ENCODE measurements at places on chromosomes 4 and X.

- no peak for DNase-seq
Observed at GRCh38 chr4:69116645-69117321, 20.5 kb downstream of the UGT2B7 start.

DNA sequence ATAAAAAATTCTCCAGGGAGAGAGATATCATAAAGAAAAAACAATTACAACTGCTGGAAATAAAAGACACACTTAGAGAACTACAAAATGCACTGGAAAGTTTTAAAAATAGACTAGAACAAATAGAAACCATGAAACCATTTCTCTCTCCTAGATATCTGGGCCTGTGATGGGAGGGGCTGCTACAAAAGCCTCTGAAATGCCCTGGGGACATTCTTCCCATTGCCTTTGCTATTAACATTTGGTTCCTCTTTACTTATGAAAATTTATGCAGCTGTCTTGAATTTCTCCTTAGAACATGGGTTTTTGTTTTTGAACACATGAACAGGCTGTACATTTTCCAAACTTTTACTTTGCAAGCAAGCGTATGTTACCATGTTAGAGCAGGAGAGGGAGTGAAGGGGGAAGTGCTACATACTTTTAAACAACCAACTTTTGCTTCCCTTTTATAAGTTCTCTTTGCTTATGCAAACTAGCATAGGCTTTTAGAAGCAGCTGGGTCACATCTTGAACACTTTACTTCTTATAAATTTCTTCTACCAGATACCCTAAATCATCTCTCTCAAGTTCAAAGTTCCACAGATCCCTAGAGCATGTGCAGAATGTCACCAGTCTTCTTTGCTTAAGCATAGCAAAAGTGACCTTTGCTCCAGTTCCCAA lies 47.9 kb upstream of the PACRGL start:
- DNase-seq = no peak

- peak; percentile 74 for DNase-seq
Observed at GRCh38 chrX:136694431-136695087, 46.6 kb downstream of the CD40LG start.

DNA sequence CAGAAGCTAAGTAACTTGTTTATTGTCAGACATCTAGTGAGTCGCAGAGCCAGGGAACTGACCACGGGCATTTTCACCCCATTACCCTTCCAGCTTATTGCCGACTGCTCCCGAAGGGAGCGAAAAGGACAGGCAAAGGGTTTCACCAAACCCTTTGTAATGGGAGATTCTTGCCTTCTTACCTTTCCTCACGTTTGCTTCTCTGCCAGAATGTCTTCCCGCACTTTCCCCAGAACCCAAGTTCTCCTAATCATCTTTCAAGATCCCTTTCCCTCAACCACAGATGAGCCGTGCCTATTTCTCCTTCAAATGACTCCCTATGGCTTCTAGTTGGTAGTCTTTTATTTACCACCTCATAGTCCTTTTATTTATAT lies 520 bp upstream of the SRP72 start:
- DNase-seq = no peak

GRCh38 chrX:51182545-51182944 lies 150.1 kb upstream of the NUDT10 start:
- no peak for DNase-seq

DNA sequence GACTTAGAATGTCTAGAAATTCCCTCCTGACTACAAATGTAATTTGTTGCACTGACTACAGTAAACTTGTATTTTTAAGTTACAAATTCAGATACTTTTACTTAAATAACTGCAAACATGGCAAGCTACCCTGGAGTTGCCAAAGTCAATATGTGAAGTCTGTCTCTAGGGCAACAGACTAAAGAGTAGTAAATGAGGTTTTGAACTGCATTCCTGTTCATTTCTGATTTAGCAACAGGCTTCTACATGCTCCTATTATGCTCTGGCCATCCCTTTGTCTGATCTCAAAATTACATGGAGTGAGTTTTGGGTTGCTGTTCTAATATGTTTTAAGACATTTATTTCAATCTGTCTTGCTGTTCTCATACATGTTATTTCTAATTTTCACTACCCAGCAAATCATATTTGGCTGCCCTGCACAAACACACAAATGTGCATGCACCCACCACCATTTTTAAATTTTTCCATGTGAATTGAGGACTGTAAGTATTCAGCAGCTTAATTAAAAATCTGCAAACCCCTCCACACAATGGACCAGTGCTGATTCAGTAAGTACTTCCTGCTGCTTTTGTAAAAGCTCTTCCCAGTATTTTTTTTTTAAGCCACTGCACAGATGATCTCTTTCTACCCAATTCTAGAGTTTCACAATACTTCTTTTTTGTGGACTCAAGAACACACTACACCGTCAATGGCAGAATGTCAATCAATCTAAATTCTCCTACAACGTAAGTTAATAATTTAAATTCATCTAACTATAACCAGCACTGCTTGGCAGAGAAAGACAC lies 26.7 kb downstream of the SH3RF1 start:
- no peak for DNase-seq

- no peak for DNase-seq
Observed at GRCh38 chrX:110168585-110168984, 149.3 kb downstream of the AMMECR1 start.

- no peak for DNase-seq
Observed at GRCh38 chrX:119391279-119391678, 7.9 kb upstream of the SLC25A43 start.

DNA sequence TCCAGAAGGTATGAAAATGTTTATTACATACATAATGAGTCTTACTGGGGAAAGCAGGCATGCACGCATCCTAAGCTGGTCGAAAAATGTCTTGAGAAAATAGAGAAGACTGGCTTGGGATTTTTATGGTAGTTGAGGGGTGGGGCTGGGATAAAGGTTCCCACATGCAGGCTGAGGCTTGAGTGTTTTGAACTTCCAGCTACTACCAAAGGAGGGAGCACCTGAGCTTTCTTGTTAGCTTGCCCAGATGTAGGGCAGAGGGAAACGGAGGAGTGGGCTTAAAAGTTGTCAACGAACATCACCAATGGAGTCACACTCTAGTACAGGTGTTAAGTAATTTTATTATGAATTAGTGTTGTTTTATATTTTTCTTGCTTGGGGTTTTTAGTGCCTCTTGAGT lies 39.6 kb upstream of the SRPX start:
- DNase-seq = no peak

- DNase-seq = no peak
Observed at GRCh38 chr4:80448056-80448455, 112.5 kb downstream of the CFAP299 start.

- no peak for DNase-seq
Observed at GRCh38 chrX:96835660-96836289, 47.9 kb upstream of the RPA4 start.

DNA sequence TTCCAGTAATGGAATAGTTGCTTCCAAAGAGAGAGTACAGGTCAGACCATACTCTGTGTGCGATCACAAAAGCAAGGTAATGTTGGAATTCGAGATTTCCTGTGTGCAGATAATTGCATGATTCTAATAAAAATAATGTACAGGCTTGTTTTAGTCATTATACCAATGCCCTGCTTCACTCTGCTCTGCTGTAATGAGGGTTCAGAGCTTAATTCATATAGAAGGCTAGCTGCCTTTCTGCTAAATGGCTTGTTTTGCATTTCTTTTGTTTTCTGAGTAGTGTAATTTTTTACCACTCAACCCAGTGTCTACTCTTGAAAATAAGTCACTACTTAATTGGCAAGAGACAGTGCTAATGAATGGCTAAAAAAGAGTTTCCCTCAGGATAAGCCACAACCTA lies 236.0 kb downstream of the CAMK2D start:
- no peak for DNase-seq

DNA sequence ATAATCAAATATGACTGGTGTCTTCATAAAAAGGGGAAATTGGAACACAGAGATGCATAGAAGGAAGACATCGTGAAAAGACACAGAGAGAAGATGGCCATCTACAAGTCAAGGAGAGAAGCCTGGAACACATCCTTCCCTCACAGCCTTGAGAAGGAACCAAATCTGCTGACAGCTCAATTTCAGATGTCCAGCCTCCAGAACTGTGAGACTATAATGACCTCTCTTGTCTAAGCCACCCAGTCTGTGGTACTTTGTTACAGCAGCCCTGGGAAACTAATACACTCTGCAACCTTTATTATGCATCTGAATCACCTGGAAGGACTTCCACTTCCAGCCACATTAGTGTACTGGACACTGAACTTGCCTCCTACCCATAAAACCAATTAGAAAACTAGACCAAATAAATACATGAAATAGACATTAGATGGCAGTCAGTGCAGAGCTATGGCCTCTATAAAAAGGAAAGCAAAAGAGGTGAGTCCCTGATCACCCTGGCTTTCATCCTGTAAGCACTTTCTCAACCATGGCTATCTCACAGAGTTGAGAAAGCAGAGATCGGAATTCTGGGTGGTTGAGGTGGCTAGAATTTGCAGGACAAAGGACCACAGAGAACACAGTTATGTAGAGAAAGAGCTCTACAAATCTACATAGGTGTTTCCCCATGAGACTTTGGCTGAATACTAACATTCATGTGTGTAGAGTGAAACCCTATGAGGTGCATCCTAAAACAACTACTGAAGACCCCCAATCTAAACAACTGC lies 25.7 kb downstream of the GAB3 start:
- DNase-seq = peak; percentile 35

DNA sequence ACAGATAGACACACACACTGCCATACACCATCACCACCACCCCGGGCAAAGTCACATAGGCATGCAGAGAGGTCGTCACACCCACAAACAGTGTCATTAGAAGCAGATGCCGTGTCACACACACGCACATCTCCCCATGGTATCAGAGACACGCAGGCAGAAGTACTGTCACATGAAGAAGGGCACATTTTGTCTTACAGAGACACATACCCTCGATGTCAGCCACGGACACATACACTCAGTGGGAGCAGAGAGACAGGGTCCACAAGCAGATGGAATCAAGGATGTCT lies 3.3 kb downstream of the NALF2 start:
- no peak for DNase-seq

GRCh38 chr4:152972821-152973628 lies 36.9 kb downstream of the FHDC1 start:
- no peak for DNase-seq

- DNase-seq = no peak
Observed at GRCh38 chr4:96670381-96670780, 830.5 kb downstream of the PDHA2 start.

DNA sequence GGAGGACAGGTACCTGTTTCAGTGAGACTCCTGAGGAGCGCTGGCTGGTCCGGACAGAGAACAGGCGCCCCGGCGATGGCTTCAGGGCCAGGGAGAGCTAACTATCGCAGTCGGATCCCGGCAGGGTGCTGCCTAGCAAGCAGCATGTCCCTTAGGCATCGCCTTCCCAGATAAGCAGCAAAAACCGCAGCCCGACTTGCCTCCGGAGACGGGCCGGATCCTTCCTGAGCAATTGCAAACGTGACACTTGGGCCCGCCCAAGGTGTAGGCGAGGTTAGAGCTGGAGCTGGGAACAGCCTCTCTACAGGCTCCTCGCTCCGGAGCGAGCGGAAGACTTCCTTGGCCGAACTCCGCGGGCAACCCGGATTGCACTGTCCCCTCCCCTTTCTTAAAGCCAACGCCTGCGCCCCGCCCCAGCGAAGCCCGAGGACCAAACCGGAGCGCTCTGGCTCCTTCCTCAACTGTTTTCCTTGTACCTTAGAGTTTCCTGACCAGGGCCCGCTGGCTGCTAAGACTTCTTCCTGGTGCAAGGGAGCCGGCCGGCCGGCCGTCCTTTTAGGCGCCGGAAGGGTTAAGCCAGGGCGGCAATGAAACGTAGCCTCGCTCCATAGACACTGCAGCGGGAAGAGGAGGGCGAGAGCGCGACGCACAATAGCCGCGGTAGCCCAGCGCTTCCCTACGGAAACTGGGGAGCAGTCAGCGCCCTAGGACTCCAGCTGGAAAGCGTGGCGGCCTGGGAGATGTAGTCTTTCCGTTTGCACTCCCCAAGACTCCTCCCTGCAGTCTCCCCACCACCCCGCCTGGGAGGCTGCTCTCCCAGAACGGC lies at the start of gene OPHN1:
Gene OPHN1, minus strand, starts transcription at position 341 of the 826 bp plus-strand sequence. CDS start 475 bp downstream, outside the sequence.
- DNase-seq = no peak

DNA sequence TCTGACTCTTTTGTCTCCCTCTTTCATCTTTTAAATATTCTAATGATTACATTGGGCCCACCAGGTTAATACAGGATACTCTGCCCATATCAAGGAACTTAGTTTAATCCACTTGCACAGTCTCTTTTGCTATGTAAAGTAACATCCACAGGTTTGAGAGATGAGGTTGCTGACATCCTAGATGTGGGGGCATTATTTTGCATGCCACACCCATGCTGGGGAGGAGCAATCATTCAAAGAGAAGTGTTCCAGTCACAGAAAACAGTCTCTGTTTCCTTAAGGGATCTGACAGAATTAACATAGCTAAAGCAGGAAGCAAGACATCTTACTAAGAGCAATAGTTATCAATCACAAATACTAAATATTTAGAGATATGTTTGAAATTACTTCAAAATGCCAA lies 11.5 kb upstream of the TRAM1L1 start:
- no peak for DNase-seq

DNA sequence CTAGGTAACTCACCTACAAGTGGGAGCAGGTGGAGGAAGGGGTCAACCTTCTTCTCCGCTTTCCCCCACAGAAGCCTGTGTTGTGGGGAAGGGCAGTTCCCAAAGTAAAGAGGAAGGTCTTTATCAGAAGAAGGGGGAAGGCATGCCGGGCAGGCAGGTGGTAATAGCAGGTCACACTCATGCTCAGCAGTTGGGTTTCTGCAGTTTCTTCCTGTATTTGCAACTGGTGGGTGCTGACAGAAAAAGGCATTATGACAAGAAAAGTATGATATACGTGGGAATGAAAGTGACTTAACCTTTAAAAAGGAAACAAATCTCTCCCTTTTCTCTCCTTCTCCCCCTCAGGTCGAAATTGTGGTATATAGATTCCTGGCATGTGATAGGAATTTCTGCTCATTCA lies 3.7 kb downstream of the MTMR1 start:
- DNase-seq = no peak

GRCh38 chr4:113756005-113756410 lies 5.5 kb downstream of the CAMK2D start:
- DNase-seq = peak; percentile 24

DNA sequence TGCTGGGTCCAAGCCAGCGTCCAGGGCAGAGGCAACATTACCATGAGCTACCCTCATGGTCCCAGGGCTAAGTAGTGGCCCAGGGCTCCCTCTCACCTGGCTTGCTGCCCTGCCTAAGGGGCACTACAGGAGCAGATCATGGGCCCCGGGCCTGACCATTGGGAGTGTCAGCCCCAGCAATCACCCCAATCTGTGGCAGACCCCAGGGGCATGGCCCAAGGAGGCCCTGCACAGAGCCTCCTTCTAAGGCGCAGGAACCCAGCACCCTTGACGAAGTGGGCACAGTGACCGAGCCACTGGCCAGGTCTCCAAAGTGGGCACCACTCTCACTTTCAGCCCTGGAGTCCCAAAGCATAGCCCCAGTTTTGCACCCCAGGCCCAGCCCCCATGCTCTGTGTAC lies 667.1 kb downstream of the SH3BGRL start:
- no peak for DNase-seq

GRCh38 chrX:22237479-22237878 lies 35.2 kb upstream of the CBLL2 start:
- no peak for DNase-seq

GRCh38 chr4:124596816-124597215 lies 115.7 kb downstream of the ANKRD50 start:
- no peak for DNase-seq
